ENCODE measurements at places on chromosomes 4 and X. TPM values are rescaled to one million over a fixed set of nuclear protein-coding genes. Genes with fewer than 3 reads are reported as not detected.
A peak's percentile ranks its signal among the peaks of the same experiment; 100 is the strongest.

- DNase-seq: no peak
Measured at GRCh38 chr4:83281307-83281706, 3.3 kb downstream of the COQ2 start.

DNA sequence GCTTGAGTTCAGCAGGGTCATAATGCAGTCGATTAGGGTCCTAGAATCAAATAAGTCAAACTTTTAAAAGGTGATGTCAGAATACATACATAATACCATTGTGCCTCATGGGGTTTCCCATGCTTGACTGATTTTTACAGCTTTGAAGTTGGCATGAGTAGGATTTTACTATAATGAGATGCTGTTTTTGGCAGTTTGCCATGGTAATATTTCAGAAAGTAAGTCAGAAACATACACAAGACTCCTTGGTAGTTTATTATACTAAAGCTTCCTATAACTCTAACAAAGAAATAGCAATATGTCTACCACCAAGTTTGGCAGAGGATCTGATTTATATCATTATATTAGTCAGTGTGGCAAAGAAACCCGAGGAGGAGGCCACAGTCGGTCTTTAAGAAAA lies 45.2 kb downstream of the PHKA2 start:
- DNase-seq: no peak

DNA sequence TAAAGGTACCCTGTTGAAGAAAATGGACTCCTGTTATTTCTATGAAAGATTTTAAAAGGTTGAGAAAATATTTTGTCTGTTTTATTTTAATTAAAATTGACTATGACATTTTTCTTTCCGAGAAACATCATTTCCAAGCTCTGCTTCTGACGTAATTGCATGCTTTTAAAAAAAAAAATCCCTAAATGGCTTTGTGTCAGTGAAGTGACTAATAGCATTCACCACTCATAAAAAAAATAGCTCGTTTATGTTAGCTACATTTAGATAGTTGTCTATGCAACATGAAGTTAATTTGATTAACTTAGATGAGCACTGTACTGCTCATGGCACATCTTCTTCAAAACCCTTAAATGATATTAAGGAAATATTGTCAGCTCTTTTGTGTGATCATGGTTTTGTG lies 105.1 kb upstream of the KLHL13 start:
- DNase-seq: no peak

- DNase-seq: no peak
Measured at GRCh38 chrX:44043496-44043895, 70.3 kb upstream of the NDP start.

GRCh38 chr4:38172078-38172477 lies 211.9 kb downstream of the PTTG2 start:
- no peak for DNase-seq

DNA sequence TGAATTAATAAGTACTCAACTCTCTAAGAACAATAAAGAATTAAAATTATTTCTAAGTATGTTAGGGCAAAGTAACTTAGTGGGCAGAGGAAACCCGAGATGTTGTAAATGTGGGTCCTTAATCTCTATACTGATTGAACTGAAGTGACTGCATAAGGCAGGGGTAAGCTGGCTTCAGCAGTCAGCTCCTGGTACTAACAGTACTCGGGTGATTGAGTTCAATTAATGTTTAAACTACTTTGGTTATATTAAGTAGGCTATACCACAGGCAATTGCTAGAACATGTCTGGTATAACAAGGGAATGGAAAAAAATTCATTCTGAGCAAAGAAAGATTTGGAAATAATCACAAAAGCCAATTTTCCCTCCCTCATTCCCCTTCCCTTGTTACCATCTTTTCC lies 90.7 kb downstream of the LNX1 start:
- DNase-seq: no peak

GRCh38 chr4:4637710-4638109 lies 95.9 kb upstream of the STX18 start:
- peak; percentile 26 for DNase-seq

DNA sequence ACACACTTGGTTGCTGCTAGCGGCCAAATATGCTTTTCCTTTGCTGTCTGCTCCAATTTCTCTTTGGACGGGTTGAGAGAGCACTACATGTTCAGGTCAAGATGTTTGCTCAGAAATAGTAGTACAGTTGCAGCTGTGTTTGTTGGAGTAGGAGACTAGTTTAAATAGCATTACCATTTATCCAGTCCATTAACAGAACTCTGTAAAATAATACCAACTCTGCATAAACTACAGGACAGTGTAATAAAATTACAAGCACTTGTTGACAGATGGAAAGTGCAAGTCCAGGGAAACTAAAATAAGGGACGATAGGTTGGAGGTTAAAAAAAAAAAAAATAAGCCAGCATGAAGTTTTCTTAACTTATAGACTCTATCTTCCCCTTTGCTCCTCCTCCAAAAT lies 20.2 kb downstream of the SLIT2 start:
- no peak for DNase-seq

GRCh38 chrX:9378980-9379696 lies 85.7 kb upstream of the TBL1X start:
- DNase-seq: no peak

DNA sequence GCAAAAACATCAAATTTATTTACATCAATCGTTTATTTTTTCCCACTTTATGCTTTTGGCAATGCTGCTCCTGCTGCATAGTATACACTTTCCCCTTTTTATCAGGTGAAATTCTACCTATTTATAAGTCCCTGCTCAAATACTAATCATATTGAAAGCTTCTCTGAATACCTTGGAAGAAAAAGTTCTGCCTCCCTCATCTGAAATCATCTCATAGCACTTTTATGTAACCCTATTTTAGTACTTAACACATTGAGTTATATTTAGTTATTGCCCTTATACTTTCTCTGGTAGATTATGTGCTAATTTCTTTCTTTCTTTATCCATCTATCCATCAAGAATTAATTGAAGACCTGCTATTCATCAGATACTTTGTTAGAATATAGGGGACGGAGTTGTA lies 1.1 kb upstream of the WDR17 start:
- DNase-seq: no peak

- DNase-seq: no peak
Measured at GRCh38 chr4:48064349-48064748, 47.8 kb downstream of the NIPAL1 start.

DNA sequence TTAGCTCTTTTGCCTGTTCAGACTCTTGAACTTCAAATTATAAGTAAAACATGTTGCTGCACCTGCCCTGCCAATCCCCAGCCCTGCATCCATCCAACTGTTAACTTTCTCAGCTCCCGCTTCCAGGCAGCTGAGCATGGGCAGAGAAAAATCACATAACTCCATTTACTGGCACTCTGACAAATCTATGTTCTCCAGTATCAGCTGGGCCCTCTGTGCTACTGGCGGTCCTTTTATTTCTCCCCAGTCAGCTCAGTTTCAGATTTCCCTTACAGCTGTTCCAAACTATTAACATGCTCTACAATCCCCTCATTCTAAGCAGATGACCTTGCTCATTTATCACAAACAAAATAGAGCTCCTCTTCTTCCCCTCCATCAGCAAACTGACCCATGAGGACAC lies 240.4 kb upstream of the TET2 start:
- DNase-seq: no peak

DNA sequence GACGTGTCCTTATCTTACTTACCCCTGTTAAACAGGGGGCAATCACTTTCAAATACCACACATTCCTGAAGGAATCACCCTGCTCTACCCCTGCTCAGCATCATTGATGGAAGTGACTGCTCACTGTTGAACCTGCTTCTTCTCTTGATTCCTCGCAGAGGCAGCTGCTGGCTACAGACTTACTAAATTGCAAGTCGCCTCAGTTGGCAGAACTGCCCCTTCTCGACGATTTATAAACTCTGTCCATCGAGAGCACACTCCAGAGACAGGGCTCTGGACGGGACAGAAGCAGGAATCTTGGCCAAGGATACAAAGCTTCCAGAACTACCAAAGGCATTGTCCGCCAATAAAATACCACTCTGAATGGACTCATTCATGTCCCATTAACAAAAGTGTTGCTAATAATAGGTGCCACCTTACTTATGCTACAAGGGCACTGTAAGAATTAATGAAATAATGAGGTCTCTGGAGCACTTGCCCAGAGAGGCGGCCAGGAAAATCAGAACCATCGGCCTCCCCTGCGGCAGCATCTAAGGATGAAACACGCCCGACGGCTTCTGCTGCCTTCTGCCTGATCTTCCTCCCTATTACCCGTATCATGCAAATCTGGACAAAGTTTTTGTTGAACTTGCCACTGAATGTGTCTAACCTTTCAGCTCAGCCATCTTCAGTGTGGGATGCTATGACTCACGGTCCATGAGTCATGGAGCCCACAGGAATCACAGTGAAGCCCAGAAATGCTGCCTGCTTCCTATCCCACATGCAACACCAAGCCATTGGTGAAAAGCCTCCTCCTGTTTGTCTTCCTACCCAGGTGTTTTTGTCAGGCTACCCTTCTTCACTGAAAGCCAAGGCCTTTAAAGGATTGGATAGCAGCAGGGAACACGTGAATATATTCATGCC lies 164.9 kb downstream of the MAML3 start:
- no peak for DNase-seq

DNA sequence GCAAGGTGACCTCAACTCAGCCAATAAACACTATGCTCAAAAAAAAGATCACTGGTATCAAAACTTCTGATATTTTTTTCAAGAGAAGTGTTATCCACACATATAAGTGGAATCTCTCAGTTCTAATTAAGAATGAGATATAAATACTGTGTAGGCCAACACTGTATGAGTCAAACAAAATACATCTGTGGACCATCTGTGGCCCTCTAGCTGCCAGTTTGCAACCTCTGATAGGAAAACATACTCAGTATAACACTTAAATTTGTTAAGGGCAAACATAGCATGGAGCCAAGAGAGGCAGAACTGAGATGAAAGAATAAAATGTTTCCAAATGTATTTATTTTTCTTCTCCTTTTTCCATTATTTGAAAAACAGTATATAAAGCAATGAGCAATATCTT lies 377.3 kb downstream of the ARAP2 start:
- no peak for DNase-seq

DNA sequence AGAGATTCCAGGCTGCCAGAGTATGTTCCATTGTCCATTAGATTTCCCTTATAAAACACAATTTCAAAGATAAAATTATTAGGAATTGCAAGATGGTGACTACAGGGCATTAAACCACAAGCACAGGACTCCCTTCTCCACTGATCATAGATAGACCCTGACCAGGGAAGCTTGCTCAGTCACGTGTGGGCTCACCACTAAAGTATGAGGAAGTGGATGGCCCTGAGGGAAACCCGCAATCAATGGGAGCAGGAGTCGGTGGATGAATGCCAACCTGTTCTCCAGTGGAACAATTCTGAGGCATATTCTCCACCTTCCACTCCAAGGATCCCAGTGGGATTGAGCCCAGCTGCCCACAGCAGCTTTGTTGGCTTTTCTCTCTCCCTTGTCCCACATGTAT lies 515.7 kb downstream of the BCOR start:
- no peak for DNase-seq

GRCh38 chr4:82811838-82812341 lies 13.3 kb upstream of the SCD5 start:
- no peak for DNase-seq

GRCh38 chrX:6184900-6185515 lies 43.7 kb downstream of the NLGN4X start:
- DNase-seq: no peak

- DNase-seq: no peak
Measured at GRCh38 chr4:1035510-1035909, 24.1 kb downstream of the FGFRL1 start.

DNA sequence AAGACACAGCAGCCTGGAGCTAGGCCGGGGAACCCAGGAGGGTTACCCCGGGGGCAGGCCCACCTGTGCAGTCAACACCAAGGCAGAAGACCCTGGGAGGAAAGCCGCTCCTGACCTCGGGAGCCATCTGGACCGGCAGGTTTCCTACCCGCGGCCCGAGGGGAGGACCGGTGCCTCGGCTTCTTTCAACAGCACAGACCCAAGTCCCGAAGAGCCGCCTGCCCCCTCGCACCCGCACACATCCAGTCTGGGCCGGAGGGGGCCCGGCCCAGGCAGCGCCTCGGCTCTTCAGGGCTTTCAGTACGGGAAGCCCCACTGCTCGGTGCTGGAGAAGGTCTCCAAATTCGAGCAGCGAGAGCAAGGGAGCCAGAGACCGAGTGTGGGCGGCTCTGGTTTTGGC lies 157.8 kb downstream of the SOWAHB start:
- DNase-seq: no peak

- DNase-seq: no peak
Measured at GRCh38 chr4:79757600-79757999, 315.4 kb downstream of the ANTXR2 start.

DNA sequence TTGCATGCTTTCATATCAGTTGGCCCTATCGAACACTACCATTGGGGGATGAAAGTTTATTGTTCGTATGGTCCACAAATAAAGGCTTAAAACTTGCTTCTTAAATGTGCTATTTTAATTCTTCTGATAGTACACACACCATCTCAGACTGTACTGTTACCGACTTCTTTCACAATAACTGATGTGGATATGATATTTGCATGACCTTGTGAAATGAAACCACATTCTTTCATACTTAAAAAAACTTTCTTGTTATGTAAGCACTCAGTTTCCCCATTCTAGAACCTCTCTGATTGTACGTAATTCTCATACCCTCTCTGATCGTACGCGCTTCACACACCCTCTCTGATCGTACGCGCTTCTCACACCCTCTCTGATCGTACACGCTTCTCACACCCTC lies 12.0 kb upstream of the WDR19 start:
- no peak for DNase-seq

DNA sequence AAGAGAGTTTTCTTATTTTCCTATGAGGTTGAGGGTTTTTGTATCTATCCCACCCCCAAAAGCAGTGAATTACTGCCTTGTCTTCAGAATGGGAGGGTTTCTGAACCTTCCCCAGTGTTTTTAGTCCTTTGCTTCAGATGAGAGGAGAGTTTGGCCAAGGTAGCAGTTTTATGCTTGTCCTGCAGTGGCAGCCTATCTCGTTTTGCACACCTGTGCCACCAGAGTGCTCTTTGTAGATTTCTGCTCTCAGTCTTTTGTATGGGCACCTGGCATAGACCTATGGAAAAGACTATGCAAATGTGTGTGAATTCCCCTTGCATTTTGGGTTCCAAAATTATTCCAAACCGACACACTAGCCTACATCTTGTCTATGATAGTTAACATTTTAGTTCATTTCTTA lies 5.8 kb downstream of the TBC1D19 start:
- DNase-seq: no peak

SPINK2 gene
- not detected for total RNA-seq

TRIM2 gene
- 23.4 TPM for total RNA-seq

OTC gene
- total RNA-seq: not detected

MAGEA11 gene
- total RNA-seq: not detected

CCDC158 gene
- total RNA-seq: 0.81 TPM

ALB gene
- not detected for total RNA-seq

ABLIM2 gene
- total RNA-seq: 22.6 TPM

DTHD1 gene
- 0.08 TPM for total RNA-seq

UPF3B gene
- 2.9 TPM for total RNA-seq

GPC3 gene
- 1.6 TPM for total RNA-seq

ACE2 gene
- 113 TPM for total RNA-seq

TMSB15C gene
- total RNA-seq: 0.24 TPM

NOX1 gene
- total RNA-seq: not detected

PIGA gene
- 6.8 TPM for total RNA-seq
